Adipocyte (in vitro differentiated cells): ENCODE measurements at places on chromosomes 2 and 18.

- no peak for DNase-seq
These were observed 84.2 kb downstream of the DTNA start for GRCh38 chr18:34794348-34794747.

DNA sequence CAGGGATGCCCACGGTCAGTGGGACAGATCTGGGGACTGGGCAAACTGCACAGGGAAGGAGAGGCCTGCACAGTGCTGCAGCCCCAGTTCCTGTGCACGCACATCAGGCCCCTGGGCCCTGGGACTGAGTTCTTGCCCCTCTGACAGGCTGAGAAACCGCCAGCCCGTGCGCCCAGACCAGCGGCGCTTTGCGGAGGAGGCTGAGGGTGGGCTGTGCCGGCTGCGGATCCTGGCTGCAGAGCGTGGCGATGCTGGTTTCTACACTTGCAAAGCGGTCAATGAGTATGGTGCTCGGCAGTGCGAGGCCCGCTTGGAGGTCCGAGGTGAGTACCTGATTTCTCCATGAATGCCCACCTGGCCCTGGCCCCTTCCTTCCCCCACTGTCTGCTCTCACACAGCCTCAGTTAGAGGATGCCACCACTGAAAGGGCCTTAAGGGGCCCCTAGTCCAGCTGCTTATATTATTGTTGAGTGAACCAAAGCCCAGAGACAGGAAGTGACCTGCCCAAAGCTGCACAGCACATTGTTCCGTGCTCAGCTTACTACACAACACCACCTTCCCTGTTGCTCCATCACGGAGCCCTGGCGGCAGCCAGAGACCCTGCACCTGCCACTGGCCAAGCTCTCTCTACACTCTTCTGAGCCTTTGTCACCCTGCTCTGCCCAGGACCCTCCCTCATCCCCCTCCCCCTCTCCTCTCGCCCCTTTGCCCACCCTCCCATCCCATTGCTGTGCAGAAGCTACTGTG, 29.8 kb downstream of the SPEG start:
- DNase-seq = no peak

GRCh38 chr2:189854187-189854586, 69.9 kb downstream of the PMS1 start:
- peak; percentile 48 for DNase-seq

DNA sequence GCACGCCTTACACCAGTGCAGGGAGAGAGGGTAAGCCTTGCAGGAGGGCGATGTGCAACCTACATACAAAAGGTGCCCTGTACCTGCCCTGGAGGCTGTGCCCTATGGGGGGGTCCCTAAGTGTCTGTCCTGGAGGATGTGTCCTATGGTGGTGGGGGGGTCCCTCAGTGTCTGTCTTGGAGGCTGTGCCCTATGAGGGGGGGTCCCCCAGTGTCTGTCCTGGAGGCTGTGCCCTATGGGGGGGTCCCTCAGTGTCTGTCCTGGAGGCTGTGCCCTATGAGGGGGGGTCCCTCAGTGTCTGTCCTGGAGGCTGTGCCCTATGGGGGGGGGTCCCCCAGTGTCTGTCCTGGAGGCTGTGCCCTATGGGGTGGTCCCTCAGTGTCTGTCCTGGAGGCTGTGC, 216.6 kb downstream of the HDAC4 start:
- DNase-seq = no peak

DNA sequence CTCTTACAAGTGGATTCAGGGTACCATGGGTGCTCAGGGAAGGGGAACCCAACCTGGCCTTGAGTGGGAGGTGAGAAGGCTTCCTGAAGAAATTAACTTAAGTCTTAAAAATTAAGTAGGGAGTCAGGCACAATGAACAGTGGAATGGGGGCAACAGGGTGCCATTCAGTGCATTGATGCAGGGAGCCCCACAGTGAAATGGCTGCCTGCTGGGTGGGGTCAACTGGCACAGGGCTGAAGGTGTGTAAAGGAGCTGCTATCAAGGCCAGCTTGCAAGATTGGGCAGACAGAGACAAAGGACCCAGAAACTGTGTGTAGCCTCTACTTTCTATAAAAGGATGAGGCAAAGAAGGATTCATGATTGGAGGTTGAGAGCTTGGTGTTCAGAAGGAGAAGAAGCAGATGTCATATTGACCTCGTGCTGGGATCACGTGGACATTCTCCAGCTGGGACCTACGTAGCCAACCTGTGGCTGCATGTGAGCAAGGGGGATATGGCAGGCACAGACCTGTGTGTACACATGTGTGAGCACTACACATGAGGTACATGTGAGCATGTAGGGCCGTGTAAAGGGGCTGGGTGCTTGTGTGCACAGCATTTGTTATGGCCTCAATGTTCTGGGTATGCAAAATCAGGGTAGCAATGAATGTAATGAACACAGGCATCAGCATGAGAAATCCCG, 209.5 kb upstream of the HAAO start:
- DNase-seq = no peak

DNA sequence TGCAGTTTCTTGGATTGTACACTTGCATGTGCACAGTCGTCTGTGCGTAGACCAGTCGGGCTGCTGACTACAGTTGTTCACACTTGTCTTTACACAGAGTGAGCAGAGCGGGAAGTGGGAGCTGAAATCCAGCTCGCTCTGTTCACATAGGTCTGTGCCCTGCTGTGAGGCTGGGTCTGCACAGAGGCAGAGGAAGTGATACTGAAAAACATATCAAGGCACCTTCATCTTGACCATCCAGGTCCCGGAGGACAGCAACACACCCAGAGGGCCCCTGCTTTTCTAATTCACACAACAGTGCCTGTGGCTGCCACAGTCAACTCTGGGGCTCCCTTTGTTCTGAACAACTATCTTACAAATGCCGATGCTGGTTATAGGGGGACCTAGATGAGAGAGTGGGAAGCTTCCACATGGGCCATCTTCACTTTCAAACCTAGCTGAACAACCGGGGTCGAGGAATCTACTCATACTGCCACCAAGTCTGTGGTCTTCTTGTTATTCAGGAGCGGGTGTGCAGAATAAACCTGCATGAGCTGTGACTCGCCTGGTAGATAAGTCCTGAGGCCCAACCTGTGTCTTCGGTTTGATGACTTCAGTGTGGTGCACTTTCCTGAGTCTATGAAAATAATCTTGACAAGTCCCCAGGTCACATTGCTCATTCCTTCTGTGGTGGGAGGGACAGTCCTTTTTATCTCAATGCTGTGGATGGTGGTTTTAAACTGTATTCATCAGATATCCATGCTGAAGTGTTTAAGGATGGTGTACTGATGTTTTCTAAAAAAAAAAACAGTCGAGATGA, 3.5 kb upstream of the ADNP2 start:
- DNase-seq = no peak

DNA sequence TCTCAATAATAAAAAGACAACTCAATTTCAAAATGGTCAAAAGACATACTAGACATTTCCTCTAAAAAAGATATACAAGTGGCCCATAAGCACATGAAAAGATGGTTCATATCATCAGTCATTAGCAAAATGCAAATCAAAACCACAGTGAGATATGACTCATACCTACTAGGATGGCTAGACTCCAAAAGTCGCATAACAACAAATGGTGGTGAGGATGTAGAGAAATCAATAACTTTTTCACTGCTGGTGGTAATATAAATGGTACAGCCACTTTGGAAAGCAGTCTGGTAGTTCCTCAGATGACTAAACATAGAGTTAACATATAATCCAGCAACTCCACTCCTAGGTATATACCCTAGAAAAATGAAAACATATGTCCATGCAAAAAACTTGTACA, 242.3 kb upstream of the NOL4 start:
- DNase-seq = no peak
